ENCODE measurements at places on chromosomes 11 and 22.
A peak's percentile ranks its signal among the peaks of the same experiment; 100 is the strongest.

DNA sequence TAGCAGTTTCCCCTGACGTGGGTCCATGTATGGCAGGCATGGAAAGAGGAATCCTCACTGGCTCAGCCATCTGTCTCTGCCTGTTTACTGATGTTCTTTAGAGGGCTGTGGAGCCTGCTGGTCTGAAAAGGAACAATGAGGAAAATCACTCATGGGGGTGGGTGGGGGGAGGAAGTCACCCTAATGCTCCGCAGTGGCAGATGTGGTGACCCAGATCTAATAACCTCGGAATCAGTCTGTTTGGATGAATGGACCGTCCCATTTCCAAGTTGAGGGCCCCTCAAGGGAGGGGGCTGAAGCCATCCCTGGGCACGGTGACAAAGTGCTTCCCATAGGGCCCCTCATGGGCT is 4.4 kb downstream of the BCR start:
- DNase-seq, result no peak

DNA sequence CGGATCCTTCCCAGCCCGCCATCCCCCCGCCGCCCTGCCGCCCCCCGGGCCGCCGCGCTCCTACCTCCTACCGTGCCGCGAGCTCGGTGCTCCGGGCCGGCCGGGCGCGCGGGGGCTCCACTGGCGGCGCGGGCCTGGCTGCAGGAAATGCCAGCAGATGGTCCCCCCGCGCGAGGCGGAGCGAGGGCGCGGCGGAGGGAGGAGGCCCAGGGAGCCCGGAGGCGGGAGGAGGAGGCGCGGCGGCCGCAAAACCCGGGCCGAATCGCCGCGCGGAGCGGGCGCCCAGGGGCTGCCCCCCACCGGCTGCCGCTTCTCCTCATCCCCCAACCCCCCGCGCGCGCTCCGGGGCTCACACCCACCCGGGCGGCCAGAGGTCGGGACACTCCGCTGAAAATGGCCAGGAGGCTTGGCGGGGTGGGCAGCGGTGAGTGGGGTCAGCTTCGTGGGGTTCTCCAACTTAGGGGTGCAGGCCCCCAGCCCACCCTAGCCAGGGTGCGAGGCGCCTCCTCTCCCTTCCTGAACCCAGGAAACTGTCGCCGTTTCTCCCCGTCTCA is at the start of gene OSBPL5:
Gene OSBPL5 (minus strand): TSS at position 159 of the 554 bp plus-strand sequence. CDS start 36,162 bp downstream, outside the sequence.
- DNase-seq, result peak; percentile 20

DNA sequence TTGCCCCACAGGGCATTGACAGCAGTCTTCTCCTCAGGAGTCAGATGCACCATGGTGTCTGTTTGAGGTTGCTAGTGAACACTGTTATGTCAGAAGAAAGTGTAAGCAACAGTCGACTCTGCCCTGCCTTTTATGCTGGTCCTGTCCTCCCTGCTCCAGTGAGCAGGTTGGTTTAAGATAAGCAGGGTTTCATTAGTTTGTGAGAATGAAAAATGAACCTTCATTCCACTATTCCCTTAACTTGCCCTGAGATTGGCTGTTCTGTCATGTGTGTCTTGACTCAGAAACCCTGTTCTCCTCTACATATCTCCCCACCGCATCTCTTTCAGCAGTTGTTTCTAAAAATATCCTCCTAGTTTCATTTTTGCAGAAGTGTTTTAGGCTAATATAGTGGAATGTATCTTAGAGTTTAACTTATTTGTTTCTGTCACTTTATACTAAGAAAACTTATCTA is at the start of gene HBD:
Gene HBD (minus strand): TSS at position 103 of the 454 bp plus-strand sequence. CDS start 50 bp downstream, at position 53.
- DNase-seq, result no peak

DNA sequence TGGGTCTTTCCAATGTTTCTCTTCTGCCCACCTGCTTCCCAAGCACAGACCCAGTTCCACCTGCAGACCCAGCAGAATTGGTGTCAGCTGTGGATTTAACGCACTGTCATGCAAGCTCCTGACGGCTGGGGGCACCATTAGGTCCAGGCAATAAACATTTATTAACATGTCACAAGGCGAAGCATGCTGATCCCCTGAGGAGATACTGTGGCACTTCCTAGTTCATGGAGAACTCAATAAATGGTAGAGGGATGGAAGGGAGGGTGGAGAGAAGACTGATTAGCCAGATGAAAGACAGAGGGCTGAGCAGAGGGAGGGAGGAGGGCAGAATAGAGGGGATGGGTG is 68.3 kb upstream of the TSPAN18 start:
- DNase-seq, result no peak

GRCh38 chr22:50338042-50338573 is 5.0 kb upstream of the PPP6R2 start:
- no peak for DNase-seq

DNA sequence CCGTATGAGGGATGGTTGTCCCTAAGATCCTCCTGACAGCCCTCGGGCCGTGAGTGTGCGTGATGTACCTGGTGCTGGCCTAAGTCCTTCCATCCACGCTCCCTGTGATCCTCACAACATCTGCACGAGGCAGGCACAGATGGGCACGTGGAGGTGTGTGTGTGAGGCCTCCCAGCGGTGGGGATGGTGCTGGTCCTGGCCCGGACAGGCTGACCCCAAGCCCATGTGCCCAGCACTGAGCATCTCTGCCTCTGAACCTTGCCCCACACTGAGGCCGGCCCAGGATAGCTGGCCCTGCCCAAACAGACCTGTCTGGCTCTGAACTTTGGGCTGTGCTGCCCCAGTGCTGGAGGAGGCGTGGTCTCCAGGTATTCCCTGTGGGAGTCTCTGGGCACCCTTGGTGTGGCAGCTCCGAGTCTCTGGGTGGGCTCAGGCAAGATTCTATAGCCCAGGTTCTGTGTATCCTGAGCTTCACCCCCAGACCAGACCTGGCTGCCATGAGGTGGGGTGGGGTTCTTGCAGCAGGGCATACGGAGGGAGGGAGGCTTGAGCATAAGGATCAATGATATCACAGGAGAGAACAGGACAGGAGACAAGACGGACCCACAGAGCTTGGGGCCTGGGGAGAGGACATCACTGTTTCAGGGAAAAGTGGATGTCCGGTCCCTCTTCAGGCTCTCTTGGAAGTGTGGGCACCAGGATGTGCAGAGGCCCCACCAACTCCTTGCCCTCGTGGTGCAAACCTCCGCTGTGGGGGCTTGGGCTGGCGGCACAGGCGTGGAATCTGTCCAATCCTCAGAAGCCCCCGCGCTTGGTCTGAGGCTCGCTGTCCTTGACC is 881.8 kb downstream of the BRD1 start:
- DNase-seq, result no peak

GRCh38 chr11:116656011-116656410 is 116.8 kb downstream of the BUD13 start:
- DNase-seq, result no peak

Measured in effector CD8-positive, alpha-beta T cell (primary cell).